IPS-NIHi11 (cell line): ENCODE measurements at places on chromosomes 6 and 20.
A peak's percentile ranks its signal among the peaks of the same experiment; 100 is the strongest.

GRCh38 chr20:46051556-46052308, 22.7 kb downstream of the SLC12A5 start:
- peak; percentile 26 for DNase-seq

DNA sequence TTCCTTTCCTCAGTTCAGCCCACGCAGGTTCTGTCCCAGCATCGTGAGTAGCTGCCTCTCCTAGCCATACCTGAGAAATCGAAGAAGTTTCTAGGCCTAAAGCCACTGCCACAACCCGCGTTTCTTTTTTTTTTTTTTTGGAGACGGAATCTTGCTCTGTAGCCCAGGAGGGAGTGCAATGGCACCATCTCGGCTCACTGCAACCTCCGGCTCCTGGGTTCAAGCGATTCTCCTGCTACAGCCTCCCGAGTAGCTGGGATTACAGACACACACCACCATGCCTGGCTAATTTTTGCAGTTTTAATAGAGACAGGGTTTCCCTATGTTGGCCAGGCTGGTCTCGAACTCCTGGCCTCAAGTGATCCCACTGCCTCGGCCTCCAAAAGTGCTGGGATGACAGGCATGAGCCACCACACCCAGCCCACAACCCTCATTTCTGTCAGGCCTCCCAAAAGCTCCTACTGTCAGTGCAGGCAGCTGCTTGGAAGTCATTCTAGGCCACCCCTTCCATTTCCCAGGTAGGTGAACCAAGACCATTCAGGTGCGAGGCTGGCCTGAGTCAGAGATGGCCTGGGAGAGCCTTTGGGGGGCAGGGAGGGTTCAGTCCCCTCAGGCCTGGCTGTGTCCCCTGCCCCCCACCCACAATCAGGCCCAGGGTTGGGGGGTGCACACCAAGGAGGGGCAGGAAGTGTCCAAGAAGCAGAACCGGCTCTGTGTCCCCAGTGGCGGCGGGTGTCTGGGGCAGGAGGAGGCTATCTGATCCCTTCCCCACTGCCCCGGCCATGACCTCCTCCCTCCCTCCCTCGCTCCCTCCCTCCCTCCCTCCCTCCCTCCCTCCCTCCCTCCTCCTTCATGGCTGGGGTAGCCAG, 47.2 kb downstream of the NOL4L start:
- DNase-seq, result peak; percentile 55

DNA sequence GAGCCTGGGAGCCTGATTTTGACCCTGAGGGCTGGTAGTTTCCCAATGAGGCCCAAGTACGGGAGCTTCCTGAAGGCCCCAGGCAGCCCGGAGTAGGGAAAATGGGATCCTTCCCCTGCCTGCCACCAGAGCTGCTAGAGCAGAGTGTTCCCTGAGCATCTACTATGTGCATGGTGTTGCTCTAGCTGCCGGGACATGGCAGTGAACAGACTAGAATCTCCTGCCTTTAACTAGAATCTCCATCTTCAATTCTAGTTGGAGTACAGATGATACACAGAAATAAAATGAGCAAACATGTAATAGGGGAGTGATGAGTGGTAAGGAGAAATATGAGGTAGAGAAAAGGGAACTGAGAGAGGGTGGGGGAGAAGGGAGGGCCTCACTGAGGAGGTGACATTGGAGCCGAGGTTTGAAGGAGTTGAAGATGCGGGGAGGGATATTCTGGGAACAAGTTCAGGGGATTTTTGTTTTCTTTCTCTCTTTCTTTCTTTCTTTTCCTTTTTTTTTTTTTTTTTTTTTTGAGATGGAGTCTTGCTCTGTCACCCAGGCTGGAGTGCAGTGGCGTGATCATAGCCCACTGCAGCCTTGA, 18.5 kb downstream of the VSTM2L start:
- DNase-seq, result no peak

DNA sequence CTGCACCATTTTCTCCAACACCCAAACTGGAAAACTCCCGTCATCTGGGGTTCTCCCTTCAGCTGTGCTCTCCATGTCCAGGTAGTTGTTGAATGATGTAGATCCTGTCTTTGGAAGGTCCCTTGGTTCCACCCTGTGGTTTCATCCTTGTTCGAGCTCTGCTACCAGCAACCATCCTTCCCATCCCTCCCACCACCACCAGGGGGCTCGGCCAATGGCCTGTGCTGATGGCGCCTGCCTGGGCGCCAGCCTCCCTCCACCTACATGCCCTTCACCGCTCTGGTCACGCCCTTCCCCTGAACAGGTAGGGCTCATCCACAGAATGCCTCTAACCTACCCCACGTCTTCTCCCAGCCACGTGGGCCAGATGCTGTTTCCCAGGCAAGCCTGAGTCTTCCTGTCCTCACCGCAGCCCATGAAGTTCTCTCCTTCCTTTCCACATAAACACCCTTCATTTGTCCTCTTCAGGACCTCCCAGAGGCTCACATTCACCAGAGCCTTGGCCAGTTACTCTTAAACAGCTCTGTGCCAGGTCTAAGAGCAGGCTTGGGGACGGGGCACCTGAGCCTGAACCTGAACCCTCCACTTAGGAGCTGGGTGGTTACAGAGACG, 75.1 kb upstream of the DUSP22 start:
- DNase-seq, result peak; percentile 85

DNA sequence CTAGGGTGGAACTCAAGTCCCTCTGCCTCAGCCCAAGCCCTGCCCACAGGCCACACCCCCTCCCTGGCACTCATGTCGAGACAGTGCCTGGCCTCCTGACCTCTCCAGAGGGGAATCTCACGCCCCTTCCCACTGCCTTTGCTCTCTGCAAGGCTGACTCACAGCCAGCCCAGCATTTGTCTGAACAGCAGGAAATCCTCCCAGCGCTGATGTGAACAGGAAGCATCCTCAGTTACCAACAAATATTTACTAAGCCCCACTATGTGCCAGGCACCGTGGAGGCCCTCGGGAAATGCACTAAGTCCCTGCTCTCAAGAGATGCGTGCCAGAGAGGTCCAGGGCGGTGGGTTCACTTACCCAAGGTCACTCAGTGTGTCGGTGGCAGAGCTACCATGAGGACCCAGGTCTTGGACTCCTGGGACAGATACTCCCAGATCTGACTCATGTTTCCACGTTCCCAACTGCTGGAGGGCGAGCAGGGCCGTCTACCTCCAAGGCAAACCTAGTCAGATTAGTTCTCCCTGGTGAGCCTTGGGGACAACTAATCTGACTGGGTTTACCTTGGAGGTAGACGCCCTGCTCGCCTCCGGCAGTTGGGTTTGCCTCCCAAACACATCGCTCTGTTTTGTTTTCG, 7.8 kb downstream of the ADA start:
- peak; percentile 41 for DNase-seq

DNA sequence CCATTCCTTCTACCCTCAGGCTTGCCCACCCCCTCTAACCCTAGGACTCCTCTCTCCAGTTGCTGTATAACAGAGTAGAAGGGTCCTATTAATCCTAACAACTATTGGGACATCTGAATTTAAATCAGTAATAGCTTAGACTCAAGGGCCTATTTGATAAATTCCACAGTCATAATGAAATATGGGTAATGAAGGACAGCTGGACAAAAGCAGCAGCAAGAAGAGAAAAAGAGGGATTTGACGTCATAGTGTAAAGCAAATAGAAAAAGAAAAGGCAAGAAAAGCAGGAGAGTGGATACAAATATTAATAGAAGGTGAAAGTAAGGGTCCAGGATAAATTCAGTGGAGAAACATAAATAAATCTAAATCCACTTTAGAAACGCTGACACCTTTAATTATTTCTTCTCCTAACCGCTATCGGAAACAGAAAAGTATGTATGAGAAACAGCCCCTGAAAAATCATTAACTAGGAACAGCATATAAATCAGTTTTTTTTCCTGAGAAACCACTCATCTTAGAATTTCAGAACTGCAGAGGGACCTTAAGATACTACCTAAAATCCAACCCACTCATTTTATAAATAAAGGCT, 12.8 kb downstream of the FKBP5 start:
- DNase-seq, result no peak

DNA sequence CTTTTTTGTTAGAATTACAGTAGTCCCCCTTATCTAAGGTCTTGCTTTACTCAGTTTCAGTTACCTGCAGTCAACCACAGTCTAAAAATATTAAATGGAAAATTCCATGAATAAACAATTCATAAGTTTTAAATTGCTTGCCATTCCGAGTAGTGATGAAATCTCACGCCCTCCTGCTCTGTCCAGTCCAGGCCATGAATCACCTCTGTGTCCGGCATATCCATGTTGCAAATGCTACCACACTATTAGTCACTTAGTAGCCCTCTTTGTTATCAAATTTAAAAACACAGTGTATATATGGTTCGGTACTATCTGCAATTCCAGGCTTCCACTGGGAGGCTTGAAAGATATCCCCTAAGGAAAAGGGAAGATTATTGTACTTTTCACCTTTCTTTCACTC, 164.6 kb upstream of the FAM83B start:
- no peak for DNase-seq

DNA sequence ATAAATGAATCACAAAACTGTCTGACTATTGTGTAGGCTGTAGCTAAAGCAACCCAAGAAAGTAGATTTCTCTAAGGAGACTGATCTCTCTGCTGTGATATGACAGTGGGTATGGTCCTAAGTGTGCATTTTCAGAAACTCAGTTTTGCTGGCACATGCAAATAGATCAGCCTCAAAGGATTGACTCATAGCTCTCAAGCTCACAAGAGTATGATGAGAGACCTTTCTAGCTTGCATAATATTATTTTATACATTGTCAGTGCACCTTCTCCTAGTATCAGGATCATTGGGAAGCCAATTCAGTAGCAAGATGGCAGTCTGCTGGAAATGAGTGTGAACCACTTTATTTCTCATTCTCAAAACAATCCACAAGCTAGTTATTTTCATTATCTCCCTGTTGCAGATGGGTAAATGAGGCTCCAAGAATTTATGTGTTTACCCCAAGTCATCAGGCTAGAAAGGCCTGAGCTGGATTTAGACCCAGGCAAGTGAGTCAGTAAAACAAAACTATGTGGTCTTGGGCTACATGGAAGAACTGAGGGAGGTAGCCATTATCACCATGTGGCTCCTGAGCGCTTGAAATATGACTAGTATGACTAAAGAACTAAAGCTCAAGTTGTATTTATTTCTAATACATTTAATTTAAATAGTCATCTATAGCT, 27.9 kb upstream of the PLCB4 start:
- no peak for DNase-seq

GRCh38 chr20:63942250-63942951, 13.8 kb downstream of the UCKL1 start:
- DNase-seq, result peak; percentile 91

- DNase-seq, result no peak
Observed at GRCh38 chr6:169847901-169848311, 96.5 kb downstream of the ERMARD start.

DNA sequence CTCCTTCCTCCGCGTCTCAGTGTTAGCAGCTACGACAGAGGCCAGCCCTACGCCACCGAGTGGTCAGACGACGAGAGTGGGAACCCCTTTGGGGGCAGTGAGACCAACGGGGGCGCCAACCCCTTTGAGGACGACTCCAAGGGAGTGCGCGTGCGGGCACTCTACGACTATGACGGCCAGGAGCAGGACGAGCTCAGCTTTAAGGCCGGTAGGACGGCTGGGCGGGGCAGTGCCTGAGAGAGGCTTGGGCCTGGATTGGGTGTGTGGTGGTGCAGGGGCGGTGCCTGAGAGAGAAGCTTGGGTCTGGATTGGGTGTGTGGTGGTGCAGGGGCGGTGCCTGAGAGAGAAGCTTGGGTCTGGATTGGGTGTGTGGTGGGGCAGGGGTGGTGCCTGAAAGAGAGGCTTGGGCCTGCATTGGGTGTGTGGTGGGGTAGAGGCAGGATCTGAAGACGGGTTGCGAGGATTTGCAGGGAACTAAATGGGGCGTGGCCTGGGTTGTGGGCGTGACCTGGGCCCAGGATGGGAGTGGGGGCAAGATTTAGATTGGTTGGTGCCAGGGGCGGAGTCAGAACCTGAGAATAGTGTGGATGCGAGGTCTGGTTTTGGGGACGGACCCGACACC, 24.4 kb downstream of the SPDEF start:
- peak; percentile 82 for DNase-seq

DNA sequence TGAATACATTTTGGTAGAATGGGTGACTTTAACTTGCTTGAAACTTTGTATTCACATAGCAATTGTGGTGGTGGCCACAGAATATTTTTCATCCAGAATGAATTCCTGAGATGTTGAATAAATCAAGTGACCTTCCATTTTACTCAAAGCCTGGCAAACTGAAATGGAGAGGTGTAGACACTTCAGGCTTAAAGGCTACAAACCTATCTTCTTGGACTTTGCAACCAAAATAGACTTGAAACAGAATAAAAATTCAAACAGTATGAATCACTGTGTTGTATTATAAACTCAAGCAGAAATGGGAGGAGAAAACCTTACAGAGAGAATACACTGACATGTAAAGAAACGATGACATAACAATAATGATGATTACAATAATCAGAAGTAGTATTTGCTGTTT, 371.6 kb downstream of the BCKDHB start:
- no peak for DNase-seq

GRCh38 chr20:48197066-48197465, 411.8 kb upstream of the SULF2 start:
- DNase-seq, result no peak

- DNase-seq, result peak; percentile 15
Observed at GRCh38 chr20:8139899-8140298, 7.8 kb downstream of the PLCB1 start.

GRCh38 chr6:169795196-169795595, 43.8 kb downstream of the ERMARD start:
- DNase-seq, result no peak

DNA sequence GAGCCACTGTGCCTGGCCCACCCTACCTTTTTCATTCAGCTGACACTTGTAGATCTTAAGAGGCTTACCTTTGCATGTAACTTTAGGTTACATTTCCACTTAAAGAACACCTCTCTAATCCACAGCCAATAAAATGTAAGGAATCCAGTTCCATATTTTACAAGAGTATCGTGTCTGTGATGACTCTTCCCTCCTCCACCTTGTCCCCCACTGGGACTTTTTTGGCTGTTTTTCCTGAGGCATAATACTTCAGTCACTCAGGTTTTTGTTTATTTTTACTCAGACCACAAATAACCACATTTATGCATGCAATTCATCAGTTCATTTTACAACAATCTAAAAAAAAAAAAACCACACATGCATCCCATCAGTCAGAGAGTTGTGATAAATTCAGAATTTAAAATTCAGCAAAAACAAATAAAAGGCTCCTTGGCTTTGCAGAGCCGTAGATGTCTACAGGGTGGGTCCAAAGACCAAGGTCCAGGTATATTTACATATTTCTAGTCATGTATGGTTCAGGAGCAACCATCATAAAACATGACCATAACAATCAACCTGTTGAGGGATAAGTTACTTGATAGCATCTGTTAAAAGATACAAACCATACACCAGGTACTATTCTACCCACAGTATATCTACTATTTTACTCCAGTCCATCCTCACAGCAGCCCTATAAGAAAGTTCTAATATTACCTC, 9.9 kb downstream of the ATXN1 start:
- DNase-seq, result no peak

GRCh38 chr20:50546729-50547314, 36.6 kb downstream of the PTPN1 start:
- DNase-seq, result no peak
